ENCODE measurements at places on chromosomes 6 and 20.

DNA sequence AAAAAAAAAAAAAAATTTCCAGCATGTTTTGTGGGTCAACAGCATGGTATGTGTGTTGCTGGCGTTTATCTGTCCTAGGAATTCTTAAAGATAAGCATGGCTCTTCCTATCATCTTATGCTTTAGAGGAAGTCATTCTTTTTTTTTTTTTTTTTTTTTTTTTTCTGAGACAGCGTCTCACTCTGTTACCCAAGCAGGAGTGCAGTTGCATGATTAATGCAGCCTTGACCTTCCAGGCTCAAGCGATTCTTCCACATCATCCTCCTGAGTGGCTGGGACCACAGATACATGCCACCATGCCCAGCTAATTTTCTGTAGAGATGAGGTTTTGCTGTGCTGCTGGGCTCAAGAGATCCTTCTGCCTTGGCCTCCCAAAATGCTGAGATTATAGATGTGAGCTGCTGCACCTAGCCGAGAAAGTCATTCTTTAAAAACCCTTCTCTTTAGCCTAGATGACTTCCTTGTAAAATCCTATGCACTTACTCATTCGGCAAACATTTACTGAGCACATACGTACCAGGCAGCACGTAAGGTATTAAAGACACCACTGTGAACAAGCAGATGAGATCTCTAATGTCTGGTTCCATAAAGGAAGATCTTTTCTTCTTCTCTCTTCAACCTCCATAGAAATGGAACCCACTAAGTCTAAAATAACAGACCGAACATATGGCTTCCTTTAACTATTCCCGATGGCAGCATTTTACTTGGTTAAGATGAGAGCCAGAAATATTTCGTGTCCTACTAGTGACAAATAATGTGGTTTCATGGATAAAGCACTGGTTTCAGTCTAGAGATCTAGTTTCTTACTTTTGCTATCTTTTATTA, 122.4 kb downstream of the RIN2 start:
- DNase-seq = no peak

- no peak for DNase-seq
These were observed 48.4 kb downstream of the PLAGL2 start for GRCh38 chr20:32158943-32159660.

- no peak for DNase-seq
These were observed 251.8 kb downstream of the TBC1D7 start for GRCh38 chr6:13076575-13076974.

DNA sequence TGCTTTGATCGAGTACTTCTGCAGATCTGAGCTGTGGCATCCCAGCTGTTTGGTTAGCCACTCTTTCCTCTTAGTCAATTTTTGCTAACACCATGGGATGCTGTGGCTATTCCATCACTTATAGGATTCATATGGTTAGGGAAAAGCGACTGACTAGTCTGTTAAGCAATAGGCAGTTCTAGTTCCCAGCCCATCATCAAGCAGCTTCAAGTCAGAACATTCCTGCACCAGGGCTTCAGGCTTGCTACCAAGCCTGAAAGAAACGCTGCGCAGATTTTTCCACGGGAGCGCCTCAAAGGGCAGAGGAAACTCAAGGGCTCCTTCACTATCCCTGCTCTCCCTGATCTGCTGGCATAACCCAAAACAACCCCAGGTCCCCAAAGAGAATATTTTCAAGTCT, 159.8 kb upstream of the SUPT3H start:
- DNase-seq = no peak

DNA sequence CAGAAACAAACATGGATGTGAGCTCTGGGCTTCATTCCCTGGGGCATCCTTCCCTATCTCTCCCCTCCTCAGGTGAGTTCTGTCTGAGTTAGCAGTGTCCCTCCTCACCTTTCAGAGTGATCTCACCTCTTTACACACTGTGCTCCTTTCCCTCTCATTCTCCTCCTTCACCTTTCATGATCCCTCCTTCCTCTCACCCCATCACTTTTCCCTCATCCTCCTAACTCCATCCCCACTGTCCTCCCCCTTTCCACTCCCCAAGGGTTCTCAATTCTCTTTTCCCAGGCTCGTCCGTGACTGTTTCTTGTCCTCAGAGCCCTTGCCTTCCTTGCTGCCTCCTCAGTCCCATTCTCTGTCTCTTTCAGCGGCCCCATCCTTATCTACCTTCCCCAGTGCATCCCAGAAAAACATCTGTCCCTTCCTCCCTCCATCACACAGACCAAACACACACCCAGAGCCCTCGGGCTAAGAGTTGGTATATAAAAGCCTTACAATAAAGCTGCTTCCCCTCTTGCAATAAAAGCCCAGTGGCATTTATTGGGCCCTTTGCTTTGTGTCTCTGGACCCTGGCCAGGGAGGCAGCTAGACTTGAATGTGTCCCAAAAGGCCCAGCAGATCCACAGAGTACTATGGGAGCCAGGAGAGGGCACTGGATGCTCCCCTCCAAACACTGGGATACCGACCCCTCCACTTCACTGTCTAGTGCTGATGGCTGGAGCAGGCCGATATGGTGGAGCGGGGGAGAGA, 1.9 kb downstream of the RNF39 start:
- DNase-seq = no peak

DNA sequence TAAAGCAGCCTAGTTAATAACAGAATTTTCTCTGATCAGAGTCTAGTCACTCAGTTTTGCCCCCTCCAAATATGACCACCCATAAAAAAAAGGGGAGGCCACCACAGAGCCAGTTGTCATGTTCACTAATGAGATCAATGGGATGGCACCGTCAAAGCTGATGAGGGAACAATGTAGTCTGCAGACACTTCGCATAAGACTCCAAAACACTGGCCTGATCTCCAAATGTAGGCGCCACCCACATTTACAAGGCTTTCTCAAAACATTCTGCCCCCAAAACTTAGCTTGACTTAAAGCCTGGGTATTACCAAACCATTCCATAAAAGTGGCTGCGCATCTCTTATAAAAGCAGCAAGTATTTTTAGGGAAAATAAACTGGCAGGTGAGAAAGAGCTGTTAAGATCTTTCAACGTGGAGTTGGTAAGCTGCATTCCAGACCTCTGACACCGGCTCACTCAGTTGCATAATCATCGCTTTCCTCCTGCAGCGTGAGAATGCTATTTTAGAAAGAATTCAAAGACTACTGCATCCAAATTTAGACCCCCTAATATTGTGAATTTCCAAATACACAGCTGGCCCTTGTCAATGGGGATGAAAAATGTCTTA, 59.3 kb downstream of the TBC1D7 start:
- DNase-seq = no peak

DNA sequence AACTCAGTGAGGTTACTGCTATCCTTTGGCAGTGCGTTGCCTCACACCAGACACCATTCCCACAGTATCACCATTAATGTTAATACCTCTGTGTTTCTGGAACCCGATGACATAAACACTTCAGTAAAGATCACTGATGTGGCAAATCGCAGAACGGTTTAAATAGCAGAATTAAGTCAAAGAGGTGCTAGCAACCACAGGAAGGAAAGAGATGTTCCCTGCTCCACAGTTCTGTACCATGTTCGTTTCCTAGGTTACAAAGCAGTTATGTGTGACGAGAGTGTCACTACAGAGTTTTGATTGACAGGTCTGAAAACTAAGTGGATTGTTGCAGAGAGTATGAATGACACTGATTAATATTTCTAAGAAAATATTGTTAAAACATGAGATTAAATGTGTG, 272.3 kb downstream of the KHDRBS2 start:
- DNase-seq = no peak

DNA sequence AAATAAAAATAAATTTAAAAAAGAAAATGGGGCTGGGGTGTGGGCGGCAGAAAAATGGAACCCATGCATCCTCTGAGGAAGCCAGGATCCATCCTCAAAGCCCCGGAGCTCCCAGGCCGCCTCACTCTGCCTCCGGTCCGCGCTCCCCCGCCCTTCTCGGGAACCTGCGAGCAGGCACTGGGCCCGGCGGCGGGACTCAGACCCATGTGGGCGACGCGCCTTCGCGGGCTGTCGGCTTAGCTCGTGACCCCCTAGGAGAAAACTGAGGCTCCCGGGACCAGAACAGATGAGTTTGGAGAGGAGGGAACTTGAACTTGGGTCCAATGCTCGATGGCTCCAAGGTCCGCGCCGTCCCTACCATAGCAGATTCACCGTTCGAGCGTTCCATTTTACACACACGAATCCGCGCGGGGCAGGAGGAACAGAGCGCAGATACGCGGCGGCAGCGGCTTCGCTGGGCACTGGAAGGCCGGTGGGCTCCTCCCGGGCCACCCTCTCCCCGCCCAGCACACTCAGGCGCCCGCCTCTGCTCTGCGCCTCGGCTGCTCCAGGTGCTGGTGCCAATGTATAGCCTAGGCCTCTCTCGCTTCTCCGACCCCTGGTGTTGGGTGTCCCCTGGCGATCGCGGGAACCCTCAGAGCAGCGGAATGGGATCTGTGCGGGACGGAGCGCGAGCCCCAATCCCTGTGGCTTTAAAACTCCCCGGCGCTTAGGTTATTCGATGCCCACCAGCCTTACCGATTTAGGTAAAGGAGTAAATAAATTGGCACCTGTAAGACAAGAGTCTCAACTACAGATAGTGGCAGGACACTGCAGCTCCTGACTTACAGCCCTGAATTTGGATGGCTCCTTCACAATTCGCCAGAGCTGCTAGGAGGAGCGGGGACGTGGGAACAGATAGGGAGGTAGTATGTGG, 39.2 kb downstream of the DPPA5 start:
- no peak for DNase-seq

DNA sequence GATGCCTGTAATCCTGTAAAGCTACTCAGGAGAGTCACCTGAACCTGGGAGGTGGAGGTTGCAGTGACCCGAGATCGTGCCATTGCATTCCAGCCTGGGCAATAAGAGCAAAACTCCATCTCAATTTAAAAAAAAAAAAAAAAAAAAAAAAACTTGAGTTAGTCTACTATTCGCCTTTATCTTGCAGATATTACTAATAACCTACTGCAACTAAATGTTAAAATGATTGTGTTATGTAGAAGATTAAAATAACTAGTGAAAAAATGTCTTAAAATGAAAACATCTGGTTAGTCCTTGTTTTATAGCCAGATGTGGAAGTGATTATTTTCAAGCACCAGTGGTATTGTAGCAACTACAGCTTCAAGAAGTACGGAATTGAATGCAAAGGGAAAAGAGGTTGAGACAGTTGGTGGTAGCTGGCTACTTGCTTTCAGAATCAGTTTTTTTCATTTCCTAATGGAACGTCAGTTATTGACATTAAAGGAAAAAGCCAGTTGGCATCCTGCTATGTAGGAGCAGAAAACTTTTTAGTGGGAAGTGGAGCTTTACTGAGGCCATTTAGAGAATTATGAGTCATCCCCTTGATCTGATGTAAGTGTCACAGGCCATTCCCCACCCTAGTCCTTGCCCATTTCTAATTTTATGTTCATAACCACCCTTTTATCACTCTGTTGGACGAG, 43.8 kb upstream of the DYNLRB1 start:
- DNase-seq = no peak

DNA sequence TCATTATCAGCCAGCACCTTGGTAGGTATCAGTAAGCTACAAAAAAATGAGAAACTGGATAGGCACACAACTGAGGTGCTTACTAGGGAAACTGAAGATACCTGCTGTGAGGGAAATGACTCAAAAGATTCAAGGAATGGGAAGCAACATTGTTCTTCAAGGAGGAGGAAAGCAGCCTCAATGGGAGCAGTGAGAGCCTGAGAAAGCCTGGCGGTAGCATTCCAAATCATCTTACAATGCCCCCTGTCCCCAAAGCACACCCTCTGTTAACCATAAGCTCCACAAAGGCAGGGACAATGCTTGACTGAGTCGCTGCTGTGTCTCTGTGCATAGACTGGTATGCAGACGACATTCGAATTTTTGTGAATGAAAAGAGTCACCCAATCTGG, 10.6 kb downstream of the PKHD1 start:
- no peak for DNase-seq

DNA sequence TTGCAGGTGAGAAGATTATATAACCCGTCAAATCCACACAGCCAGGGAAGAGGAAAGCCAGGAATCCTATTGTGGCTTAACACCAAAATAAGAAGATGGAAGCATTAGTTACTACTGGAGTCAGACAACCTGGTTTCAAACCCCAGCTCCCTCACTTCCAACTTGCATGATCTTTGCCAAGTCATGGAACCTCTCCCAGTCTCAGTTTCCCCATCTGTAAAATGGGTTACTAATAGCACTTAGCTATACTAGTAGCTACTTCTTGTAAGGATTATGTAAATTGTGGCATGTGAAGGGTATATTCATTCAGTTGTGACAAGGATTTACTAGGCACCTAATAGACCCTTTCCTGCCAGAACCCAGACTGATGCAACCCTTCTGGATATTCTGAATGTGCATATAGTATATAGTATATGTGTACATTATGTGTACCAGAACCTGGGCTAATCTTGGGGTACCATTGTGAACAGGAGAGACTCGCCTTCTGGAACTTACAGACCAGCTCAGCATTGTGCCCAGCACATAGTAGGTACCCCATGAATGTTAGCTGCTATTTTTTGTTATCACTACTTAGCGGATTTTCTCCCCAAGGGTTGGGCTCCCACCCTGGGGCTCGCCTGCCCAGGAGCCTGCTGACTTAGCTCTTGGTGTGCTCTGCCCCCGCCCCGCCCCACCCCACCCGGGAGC, 50.3 kb downstream of the JPH2 start:
- no peak for DNase-seq

GRCh38 chr6:44642870-44643522, 255.5 kb downstream of the CDC5L start:
- DNase-seq = no peak

DNA sequence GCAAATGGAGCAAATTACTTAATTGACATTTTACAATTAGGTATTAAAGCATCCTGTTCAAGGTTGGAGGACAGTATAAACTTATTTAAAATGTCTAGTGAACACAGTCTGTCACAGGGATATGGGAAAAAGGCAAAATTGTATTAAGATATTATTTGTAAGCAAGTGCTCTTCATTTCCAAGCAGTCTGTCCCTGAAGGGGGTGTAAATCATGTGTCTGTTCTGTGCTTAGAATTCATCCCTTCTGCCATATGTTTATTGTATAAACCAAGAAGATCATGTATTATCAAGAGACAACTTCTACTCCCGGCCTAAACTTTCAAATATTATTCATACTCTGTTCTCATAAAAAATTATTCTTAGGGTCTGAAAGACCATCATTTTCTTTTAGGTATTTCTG, 144.8 kb downstream of the BCKDHB start:
- no peak for DNase-seq

- no peak for DNase-seq
These were observed 312.3 kb downstream of the CDC5L start for GRCh38 chr6:44699851-44700250.

- DNase-seq = no peak
These were observed 118.6 kb upstream of the UST start for GRCh38 chr6:148628251-148628650.

GRCh38 chr6:159969204-159969912, 476 bp downstream of the IGF2R start:
- no peak for DNase-seq
